ENCODE measurements at places on chromosomes 3 and 15.

GRCh38 chr3:143595456-143596077 lies 252.7 kb downstream of the SLC9A9 start:
- DNase-seq = no peak

- DNase-seq = no peak
Measured at GRCh38 chr3:164200053-164200823, 878.1 kb downstream of the SI start.

- DNase-seq = no peak
Measured at GRCh38 chr3:111373239-111373638, 168.8 kb upstream of the CD96 start.

- no peak for DNase-seq
Measured at GRCh38 chr15:44662478-44663409, 718 bp downstream of the SPG11 start.

GRCh38 chr3:10507331-10507730 lies 1.9 kb upstream of the ATP2B2 start:
- no peak for DNase-seq

DNA sequence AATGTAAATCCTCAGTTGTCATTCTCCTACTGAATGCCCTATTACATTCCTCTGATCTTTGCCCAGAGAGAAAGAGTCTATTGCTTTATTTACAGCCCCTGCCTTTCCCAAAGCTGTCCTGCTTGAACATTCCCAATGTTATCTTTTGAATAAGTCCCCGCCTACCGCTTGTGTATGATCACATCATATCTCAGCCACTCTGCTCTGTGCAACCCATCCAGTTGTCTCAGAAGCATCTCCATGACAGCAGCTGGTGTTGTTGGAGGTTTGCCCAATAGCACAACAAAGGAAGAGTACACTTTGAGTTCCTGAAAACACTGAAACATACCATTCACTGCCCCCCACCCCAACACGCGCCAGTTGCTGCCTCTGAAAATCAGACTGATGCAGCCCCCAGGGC lies 22.0 kb upstream of the FAM3D start:
- no peak for DNase-seq

- DNase-seq = no peak
Measured at GRCh38 chr3:184380185-184380626, 352 bp downstream of the CHRD start.

DNA sequence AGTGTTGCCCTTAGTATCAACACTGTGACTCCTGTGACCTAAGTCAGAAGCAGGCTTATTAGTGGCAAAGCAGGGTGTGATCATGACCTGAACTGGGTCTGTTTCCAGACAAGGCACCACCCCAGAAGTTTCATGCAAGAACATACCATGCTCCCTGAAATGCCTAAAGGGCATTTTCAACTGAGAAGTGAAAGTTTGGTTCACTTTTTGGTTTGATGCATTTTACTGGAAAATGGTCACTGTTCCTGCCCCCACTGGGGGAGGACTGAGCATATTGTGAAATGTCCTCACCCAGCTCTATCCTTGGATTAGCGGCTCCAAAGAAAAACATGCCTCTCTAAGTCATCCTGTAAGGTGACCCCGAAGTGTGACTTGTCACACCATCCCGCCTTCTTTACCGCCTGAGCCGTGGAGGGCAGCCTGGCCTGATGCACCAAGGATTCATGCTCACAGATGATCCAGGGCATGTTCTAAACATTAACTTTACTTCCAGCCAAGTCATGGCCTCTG lies 3.1 kb upstream of the FAM240A start:
- no peak for DNase-seq

- no peak for DNase-seq
Measured at GRCh38 chr15:40927873-40928806, 1.0 kb upstream of the DLL4 start.

DNA sequence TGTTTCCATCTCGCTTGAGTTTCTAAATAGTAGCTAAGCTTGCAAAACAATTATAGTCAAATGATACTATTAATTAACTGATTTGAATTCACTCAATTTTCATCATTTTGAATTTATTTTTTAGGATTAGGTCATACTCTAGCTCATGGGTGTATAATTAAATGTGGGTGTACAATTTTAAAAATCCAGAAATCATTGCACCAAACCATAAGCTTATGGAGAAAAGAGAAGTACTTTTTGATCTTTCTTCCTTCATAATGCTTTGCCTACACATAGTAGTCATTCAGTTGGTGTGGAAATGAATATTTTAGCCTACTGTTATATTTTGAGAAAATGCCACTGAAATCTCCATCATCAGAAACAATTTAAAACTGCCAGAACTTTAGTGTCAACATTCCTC lies 175.1 kb downstream of the CD47 start:
- no peak for DNase-seq

DNA sequence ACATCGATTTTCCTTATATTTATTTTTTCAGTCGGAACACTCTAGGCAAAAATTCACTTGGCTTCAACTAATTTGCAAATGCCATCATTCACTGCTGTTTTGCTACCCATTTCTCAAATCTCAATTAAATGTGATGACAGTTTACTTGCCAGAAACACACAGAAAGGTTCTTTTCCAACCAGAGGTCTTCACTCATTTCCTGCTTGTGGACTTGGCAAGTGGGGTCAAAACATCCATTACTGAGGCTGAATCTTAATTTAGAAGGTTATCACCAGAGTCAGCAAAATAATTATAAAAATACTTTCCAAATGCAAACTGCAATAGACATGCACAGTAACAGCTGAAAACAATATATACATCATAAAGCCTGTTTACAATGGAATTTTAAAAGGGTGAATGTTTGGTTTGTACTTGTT lies 625.4 kb upstream of the TBL1XR1 start:
- no peak for DNase-seq

DNA sequence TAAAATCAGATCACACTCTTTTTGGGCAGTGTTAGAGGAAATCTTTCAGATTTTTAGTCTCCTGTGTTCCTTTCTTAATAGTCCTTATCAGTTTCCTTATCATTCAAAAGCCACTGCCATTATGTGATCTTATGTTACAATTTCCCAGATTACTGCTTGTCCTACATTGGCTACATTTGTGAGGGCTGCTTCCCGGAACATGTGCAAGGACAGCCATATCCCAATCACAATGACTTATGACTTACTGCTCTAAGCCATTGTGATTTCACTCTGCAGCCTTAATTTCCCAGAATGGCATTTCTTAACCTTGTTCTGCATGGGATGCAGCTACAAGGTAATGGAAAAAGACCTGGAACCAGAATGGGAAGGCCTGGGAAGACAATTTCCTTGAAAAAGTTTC lies 125.1 kb upstream of the PPP2R3A start:
- no peak for DNase-seq

DNA sequence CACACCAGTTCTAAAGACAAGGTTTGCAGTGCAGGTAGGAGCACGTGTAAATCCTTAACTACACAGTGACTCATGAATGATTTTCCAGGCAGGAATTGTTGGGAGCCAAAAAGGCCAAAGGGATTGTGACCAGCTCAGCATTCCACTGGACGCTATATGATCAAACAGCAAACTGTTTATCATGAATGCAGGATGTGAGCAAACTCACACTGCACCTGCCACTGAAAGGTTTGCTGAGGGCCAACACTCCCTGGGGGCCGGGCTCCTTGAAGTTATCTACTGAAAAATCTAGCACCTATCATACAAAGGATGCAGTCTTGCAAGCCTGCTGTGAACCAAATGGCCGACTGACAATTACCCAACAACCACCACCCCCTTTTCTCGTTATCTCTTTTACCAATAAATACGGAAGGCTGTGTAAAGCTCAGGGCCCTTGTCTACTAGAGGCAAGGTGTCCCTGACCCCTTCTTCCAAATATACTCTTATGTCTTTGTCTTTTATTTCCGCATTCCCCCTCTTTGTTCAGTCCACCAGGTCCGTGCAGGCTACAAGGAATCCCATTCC lies 11.5 kb upstream of the DNASE1L3 start:
- DNase-seq = no peak

GRCh38 chr15:62848632-62849050 lies 193.9 kb upstream of the TPM1 start:
- DNase-seq = no peak

GRCh38 chr15:62306851-62307504 lies 141.9 kb upstream of the C2CD4B start:
- peak; percentile 64 for DNase-seq

GRCh38 chr3:130084436-130084980 lies 2.9 kb downstream of the ALG1L2 start:
- DNase-seq = no peak

- DNase-seq = no peak
Measured at GRCh38 chr3:106088304-106088703, 219.5 kb upstream of the CBLB start.

DNA sequence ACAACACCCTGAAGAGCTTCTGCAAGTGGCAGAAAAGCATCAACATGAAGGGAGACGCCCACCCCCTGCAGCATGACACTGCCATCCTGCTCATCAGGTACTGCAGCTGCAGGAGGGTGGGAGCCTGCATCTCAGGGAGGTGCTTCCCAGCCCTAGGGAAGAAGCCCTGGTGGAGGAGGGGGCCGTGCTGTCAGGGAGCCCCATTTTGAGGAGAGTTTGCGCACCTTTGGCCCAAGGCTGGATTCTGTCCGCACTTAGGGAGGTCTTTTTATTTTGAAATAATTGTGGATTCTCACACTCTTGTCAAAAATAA lies 42.1 kb downstream of the SAXO2 start:
- no peak for DNase-seq

DNA sequence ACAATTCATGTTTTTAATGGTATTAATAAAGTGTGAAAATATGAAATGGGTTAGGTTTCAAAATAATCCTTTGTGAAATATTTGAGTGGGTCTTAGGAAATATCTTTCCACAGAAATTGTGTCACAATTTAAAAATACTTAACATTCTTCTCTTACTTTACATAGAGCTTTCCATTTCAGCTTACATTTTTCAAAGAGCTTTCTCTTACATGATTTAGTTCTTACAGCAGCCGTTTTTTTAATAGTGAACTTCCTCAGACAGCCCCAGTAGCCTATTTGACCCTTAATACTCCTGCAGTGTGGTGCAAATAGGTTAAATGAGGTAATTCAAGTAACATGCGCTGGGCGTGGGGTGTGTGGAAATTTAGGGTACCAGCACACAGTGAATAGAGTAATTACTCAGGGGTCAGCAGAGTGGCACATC lies 21.8 kb downstream of the P2RY12 start:
- no peak for DNase-seq

DNA sequence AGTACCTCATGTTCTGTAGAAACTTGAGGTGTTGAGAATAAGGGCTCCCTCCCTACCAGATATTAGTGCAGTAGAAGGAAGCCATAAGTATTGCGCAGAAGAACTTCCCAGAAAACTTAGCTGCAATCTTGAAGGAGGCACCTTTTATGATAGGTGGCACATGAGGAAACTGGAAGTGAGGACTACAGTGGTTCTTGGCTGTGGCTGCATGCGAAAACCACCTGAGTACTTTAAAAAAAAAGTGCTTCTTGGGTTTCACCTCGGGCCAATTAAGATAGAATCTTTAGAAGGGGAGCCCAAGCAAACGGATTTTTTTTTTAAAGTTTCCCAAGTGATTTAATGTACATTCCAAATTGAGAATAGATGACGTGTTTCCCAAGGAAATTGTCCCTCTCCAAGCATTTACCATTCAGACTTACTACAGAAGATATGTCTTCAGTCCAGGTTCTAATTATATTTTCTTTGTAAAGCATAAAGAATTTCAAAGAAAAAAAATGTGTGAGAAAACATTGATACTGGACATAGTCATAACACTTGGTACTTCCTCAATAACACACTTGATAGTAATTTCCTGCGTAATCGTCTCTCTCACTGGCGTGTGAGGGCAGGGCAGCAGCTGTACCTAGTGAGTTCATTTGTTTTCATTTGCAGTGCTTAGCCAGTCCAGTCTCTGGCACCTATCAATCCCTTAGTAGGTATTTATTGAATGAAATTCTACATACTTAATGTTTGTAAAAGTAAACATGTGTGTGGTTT lies 12.3 kb upstream of the NR1I2 start:
- peak; percentile 39 for DNase-seq

DNA sequence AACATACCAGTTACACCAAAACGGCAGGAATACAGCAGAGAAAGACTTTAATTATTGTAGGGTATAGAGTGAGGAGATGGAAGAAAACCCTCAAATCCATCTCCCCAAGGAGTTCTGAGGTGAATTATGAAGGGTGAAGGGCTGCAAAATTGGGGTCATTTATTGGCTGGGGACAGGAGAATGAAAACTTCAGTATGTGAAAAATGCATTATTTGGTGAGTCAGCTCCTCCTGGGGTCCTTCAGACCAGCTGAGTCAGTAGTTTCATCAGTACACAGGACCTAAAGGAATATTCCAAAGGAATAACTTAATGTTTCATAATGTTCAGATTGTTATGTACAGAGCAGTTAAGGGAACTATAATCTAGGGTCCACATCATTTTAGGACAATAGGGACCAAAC lies 566.0 kb downstream of the GBE1 start:
- no peak for DNase-seq

- DNase-seq = peak; percentile 63
Measured at GRCh38 chr15:29925227-29926082, 103.2 kb upstream of the TJP1 start.

GRCh38 chr3:169118666-169119370 lies 544.7 kb downstream of the MECOM start:
- DNase-seq = no peak

Measured in stromal cell of bone marrow (primary cell).